Prostate gland (tissue), 2 donors: ENCODE measurements at places on chromosomes 13 and 19.

DNA sequence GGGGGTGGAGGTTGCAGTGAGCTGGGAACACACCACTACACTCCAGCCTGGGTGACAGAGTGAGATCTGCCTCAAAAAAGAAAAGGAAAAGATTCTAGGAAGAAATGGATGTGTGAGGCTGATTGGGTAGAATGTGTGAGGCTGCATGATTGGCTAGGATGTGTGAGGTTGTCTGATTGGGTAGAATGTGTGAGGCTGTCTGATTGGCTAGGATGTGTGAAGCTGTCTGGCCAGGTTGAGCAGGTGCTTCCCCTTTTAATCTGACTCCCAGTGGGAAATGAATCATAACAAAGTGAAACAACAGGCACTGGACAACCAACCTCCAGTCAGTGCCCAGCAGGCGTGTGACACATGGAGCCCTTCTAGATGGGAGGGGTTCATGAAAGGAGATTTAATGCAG is 14.7 kb downstream of the C13orf46 start:
- no peak for DNase-seq

GRCh38 chr19:37334179-37335071 is 36.5 kb upstream of the ZNF527 start:
- peak; percentile 93 for DNase-seq

DNA sequence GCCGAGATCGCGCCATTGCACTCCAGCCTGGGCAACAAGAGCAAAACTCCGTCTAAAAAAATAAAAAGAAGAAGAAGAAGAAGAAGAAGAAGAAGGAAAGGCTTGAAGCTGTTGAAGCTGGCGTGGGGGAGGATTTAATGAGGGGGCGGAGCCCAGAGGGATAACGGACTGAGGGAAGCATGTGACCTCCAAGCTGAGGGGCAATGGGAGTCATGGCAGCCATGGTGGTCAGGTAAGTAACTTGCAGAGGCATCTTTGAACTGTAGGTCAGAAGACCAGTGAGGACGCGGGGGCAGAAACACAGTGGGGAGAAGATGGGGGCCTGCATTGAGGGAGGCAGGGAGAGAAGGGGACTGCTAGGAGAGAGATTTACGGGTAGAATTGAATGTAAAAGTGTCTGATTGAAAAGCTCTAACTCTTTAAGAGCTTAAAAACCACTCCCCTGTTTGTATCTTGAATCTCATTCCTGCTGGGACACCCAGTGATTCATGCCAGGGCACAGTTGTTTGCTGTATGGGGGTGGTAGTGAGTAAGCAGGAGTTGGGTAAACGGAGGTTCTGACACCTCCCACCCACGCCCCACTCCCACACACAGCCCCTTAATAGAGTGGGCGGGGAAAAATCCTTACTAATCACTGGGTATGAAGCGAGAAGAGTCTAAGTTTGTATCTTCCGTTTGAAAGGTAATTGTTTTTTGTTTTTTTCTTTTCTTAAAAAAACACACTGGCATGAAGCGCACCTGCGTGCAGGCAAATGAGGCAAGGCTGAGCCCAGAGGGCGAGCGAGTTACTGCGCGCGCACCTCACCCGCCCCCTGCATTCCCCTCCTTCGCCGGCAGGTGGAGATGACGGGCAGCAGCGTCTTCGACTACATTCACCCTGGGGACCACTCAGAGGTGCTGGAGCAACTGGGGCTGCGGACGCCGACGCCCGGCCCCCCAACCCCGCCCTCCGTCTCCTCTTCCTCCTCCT is 13.0 kb downstream of the TMEM160 start:
- peak; percentile 85 for DNase-seq

- DNase-seq, result no peak
These were observed 524.7 kb downstream of the MYO16 start for GRCh38 chr13:109154146-109154545.

DNA sequence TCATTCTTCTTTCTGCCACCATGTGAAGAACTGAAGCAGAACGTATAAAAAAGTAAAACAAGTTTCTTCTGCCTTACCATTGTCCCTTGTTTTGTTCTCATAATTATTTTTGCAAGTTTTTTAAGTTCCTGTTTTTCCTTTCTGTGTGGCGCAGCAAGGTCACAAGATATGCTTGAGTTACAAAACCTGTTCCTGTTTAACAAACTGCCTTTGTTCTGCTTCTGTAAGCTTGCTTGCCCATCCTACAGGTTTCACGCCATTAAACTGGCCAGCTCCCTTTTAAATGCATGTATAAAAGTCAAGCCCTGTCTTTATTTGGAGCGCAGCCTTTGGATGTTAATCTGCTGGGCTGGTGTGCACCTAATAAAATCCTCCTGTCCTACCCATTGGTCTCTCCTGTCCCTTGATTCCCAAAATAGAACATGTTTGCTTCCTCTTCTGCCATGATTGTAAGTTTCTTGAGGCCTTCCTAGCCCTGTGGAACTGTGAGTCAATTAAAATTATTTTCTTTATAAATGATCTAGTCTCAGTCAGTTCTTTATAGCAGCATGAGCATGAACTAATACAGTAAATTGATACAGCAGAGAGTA is 1115.4 kb downstream of the SLITRK1 start:
- DNase-seq, result no peak

GRCh38 chr19:38134540-38135149 is 89.4 kb downstream of the DPF1 start:
- no peak for DNase-seq

GRCh38 chr13:95509521-95510310 is 42.8 kb upstream of the CLDN10 start:
- DNase-seq, result no peak

GRCh38 chr13:32008518-32009175 is 22.9 kb upstream of the FRY start:
- no peak for DNase-seq

DNA sequence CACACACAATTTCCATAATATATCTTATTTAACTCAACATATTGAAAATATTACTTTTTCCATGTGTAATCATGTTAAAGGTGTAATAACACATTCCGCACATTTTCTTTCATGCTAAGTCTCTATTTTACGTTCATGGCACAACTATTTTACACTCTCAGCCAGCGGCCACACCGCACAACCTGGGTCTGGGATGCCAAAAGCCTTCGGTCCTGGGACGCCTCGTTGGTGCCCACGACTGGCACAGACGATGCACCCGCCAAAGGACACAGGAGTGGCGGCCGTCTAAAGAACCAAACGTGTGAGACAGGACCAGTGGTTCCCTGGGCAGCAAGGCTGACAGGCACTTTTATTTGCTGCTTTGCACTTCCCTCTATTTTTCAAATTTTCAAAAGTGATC is 10.0 kb upstream of the PROZ start:
- no peak for DNase-seq
